Peyer's patch (tissue), 4 donors: ENCODE measurements at places on chromosomes 5 and 9. TPM values are rescaled to one million over a fixed set of nuclear protein-coding genes. Genes with fewer than 3 reads are reported as not detected.

DNA sequence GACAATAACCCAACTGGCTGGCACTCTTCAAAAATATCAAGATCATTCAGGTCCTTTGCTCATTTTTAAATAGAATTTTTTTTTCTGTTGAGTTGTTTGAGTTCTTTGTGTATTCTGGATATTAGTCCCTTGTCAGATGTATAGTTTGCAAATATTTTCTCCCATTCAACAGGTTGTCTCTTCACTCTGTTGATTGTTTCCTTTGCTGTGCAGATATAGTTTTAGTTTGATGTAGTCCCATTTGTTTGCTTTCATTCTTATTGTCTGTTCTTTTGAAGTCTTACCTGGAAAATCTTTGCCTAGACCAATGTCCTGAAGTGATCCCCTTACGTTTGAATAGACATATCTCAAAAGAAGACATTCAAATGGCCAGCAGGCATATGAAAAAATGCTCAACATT is 22.8 kb downstream of the PTTG1 start:
- DNase-seq = no peak

Gene HRCT1
- 18.4 TPM for total RNA-seq

GRCh38 chr5:128844354-128844923 is 120.8 kb upstream of the SLC27A6 start:
- DNase-seq = no peak

DNA sequence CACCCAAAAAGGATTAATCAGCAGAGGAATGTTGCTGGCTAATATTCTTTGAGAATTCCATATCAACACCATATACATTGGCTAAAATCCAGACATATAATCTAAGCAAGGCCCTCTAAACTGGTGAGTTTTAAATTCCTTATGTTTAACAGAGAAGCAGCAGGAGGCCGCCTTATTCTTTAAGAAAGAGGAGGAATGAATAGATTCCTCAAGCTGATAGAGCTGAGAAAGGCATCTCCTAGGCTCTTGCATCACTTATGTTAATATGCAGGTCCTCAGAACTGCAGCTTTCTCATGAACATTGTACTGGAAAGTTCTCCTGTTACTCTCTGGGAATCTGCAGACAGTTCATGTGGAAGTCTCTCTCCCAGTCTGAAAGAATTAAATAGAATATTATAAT is 20.1 kb upstream of the SMARCA2 start:
- no peak for DNase-seq

GRCh38 chr5:83401122-83401731 is 70.3 kb upstream of the VCAN start:
- DNase-seq = no peak

DNA sequence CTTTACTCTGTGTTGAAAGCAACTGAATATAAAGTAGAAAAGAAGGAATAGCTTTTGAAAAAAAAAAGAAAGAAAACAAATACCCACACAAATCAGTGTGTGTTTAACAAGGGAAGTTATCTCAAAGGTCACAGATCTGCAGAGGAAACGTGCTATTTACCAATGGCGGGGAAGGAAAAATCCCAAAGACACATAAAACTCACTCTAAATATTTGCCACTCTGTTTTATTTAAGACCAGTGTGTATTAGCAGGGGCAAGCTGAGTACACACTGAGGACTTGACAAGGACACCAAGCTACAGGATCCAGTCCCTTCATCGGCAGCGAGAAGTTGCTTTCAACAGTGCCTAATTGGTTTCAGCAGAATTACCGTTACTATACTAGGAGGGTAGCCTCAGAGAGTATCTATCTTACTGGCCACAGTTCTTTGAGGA is 252.5 kb downstream of the DEPDC1B start:
- no peak for DNase-seq

DNA sequence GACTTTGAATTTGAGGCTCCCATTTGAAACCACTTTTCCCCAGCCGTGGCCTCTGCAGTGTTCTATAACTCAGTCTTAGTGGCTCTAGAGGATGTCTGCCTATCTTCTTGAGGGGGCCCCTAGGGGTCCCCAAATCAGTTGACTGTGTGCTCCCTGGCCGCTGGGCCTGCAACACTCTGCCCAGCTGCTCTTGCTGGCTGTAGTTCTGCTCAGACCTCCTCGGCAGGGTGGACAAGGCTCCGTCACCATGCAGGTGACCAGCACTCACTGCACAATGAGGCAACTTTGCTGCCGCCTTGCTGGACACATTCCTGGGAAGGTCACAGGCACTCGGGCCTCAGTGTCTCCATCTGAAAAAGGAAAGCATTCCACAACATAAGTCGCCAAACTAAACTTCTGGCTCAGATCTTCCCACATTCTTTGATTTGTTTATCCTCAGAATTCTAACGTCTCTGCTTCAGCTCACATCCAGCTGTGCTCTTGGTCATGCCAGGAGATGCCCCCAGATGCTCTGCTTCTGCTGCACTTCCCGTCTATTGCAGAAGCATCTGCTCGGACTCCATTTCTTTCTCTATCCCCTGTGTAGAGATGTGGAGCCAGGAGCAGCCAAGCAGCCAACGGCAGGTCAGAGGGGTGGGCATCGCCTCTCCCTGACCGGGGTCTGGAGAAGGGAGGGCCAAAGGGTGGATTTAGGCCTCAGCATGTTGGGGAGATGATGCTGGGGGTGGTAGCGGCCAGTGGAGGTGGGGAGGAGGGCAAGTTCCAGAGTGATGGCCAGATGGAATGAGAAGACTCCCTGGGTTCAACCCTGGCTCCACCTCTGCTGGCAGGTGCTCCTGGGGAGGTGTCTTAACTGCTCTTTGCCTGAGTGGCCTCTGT is 133.6 kb downstream of the MVB12B start:
- DNase-seq = peak; percentile 36
